ENCODE measurements at places on chromosomes 12 and 14.

- no peak for DNase-seq
Measured at GRCh38 chr12:124592481-124593160, 25.2 kb upstream of the NCOR2 start.

GRCh38 chr14:67766035-67766680 lies 50.2 kb downstream of the ZFYVE26 start:
- no peak for DNase-seq

DNA sequence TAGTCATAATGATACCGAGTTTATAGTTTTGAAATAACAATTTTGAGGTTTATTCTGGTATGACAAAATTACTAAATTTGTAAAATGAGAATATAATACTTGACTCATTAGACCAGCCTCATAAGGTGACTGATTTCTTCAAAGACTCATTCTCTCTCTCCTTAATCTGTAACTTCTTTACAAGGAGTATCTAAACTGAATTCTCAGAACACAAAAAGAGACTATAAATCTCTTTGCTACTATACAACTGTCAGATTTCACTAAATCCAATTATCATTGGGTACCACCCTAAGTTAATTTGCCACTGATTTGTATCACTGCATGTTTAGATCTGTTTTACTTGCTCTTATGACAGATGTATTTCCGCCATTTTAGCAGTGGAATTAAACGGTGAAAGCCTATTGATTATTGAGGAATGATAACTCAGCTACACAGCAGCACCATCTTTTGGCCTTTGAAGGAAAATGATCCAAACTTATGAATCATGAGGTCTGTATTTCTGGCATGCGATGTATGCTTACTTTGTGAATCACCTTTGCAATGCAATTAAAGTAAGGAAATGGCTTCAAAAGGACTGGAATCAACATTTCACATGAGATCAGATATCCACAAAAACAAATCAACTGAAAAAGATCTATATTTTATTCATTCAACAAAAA lies 161.2 kb downstream of the RERGL start:
- no peak for DNase-seq

DNA sequence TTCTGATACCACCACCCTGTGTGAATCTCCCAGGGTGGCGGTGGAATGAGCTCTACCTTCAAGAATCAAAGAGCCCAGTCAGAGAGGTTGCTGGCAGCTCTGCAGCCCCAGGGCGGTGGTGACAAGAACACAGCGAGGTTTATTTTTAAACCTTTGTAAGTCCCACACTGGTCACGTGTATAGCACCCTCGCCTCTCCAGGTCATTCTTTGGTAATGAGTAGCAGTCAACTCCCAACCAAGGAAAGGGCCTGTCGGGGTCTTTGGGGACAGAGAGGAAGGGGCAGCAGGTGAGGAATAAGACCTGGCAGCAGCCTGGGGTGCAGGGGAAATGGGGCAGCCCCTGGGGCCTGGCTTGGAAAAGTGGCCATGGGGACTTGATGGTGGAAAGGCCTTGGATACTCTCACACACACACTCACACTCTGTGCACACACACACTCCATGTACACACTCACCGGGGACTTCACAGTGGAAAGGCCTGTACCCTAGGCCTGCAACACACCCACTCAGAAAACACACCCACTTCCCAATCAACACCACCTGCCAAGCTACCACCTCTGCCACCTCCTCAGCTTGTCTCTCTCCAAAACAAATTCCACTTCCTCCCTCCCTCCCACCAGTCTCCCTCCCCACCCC lies 178.6 kb downstream of the DPF3 start:
- no peak for DNase-seq

DNA sequence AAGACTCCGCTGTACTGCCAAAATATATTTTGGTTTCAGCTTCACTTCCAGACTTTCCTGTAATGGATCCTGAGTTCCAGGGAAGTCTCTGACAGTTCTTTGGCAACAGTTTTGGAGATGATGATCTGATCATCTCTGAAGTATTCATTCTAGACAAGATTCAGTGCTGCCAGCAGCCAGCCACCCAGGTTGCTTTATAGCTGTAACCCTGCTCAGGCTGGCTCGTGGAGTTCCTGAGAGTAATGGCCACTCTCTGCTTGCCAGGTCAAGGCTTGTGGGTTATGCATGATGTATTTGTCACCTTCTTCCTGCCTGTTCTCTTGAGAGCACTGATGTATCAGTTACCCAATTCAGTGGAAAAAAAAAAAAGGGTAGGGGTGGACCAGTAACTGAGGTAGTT lies 124.3 kb downstream of the PPHLN1 start:
- no peak for DNase-seq

DNA sequence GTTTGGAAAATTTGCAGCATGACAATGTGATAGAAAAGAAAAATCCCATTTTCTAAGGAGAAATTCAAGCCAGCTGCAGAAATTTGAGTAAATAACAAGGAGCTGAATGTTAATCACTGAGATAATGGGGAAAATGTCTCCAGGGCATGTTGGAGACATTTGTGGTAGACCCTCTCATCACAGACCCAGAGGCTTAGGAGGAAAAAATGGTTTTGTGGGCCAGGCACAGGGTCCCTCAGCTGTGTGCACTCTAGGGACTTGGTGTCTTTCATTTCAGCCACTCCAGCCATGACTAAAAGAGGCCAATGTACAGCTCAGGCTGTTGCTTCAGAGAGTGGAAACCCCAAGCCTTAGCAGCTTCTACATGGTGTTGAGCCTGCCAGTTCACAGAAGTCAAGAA lies 111.4 kb upstream of the SYT10 start:
- no peak for DNase-seq

GRCh38 chr14:31939934-31940333 lies 137.2 kb upstream of the ARHGAP5 start:
- DNase-seq: no peak

- no peak for DNase-seq
Measured at GRCh38 chr12:3587402-3588013, 96.5 kb downstream of the PRMT8 start.

DNA sequence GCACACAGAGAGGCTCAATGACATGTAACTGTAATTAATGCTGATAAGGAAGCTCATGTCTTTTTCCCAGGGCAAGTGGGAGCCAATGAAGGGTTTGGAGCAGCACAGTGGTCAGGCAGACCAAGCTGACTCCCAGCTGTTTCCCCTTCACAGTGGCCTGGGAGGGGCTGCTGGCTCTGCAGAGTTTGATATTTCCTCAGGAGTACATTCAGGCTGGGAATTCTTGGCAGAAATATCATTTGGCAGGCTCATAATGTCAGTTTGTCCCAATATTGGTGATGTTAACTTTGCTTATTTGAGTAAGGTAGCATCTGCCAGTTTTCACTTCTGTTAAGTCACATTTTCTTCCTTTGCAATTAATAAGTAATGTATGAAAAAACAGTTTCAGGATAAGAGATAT lies 247.0 kb downstream of the EMP1 start:
- DNase-seq: no peak

GRCh38 chr12:62916632-62917425 lies 18.1 kb downstream of the PPM1H start:
- no peak for DNase-seq

Data from GM18507 (cell line).